AG04449 (cell line): ENCODE measurements at places on chromosomes 7 and 10.

- DNase-seq: no peak
Observed at GRCh38 chr7:139108266-139109187, 993 bp downstream of the ZC3HAV1 start.

DNA sequence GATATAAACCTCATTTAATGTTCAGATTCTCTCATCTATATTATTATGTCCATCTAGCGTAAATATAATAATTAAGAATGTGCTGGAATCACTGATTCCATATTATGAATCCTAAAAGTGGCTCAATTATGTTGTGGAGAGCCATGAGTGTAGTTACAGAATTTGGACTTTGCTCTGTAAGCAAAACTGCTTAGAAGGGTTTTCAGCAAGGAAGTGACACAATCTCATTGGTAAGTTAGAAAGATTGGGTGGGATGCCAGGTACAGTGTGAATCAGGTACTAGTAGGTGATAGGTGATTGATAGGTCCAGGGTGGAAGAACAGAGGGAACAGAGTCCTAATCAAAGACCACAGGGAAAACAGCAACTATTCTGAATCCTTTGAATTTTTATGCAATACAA lies 74.9 kb upstream of the ABLIM1 start:
- no peak for DNase-seq

- no peak for DNase-seq
Observed at GRCh38 chr10:55897490-55897921, 463.6 kb downstream of the ZWINT start.

GRCh38 chr7:106657085-106657991 lies 3.6 kb downstream of the CCDC71L start:
- no peak for DNase-seq

- no peak for DNase-seq
Observed at GRCh38 chr7:142956951-142957623, 5.1 kb downstream of the KEL start.

DNA sequence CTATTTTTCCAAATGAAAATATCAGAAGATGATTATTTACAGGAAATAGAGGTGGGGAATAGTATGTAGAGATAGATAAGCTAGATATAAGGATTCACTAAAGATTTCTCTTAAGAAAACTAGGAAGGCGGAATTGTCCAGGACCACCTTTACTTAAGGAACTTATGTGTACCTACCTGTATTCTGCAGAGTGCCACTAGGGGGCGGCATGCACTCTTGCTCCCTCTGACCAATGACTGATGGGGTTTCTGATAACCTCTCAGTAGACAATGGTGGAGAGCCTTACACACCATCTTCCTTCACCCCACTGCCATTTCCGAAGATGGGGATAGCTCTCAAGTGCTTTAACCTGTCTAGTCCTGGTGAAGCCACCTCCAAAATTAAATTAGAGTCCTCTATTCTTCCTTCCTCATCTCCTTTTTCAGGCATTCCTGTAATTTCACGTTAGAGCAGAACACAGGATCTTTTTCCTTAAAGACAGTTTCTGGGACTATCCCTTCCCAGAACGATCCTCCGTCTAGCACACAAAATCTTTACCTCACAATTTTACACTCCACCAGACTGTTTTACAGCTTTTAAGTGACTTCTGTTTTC lies 453.1 kb downstream of the SORCS1 start:
- DNase-seq: no peak

DNA sequence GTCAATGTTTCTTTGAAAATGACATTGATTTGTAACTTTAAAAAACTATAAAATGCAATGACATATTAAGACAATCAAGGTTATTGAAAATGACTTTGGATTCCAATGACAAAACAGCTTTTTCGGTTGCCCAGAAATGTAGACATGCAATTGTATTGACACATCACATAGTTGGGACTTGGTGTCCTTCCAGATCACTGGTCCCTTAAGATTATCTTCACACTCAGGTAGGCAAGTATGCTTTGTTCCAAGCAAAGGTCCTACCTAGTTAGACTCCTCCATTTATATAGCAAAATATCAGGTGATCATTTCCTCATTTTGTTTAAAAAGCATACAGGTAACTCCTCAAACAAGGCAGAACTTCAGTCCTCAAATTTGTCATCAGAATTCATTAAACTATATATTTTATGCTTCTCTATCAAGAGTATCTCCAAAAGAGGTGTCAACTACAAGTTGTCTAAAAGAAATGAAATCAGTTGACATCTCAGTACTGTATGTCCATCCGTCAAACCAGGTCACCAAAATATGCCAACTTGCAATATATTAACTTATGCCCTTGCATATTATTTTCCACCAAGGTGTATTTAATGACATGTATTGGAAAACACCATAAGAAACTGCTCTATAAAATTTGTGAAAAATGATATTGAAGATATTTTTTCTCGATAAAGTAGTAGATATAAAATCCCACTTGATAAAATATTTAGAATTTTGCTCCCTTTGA lies 64.6 kb downstream of the TSPAN12 start:
- DNase-seq: no peak

DNA sequence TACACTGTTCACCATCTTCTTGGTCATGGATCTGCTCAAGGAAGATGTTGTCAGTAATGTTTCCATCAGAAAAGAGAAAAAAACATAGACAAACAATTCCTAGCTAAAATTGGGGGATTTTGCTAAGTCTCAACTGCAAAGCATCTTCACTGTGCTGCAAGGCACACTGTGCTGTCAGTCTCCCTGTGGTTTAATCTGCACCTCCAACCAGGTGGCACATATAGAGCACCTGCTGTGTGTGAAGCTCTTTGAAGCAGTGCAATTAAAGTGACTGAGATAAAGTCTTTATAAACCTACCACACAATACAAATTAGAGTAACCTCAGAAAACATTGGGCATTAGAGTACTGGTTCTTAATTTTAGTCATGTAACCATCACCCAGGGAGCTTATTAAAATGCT lies 6.3 kb downstream of the NRAP start:
- DNase-seq: no peak

GRCh38 chr7:131578602-131579001 lies 22.2 kb upstream of the PODXL start:
- DNase-seq: no peak

- DNase-seq: no peak
Observed at GRCh38 chr7:72540106-72540611, 128.0 kb upstream of the CALN1 start.

GRCh38 chr10:56991591-56992069 lies 630.6 kb upstream of the ZWINT start:
- no peak for DNase-seq

DNA sequence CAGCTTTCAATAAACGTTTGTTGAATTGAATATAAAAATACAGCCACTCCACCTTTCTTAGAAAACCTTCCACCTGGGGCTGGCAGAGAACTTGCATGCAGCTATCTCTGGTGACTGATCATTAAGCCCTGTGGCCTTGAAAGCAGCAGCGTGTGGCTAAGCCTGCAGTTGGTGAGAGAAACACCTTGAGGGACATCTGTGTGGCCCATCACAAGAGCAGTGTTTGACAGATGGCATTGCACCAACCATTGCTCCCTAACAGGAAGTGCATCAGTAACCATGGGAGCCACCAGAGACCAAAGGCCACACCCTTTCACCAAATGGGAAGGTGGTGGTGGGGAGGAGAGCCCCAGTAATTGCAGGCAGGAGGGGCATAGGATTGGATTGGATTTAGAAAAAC lies 22.4 kb downstream of the RHOBTB1 start:
- no peak for DNase-seq

GRCh38 chr7:47441796-47442604 lies 139.9 kb downstream of the TNS3 start:
- no peak for DNase-seq

GRCh38 chr7:100951172-100951571 lies 1.8 kb downstream of the MUC3A start:
- no peak for DNase-seq

GRCh38 chr7:31553661-31554081 lies 39.8 kb downstream of the ITPRID1 start:
- no peak for DNase-seq

GRCh38 chr10:725786-726185 lies 36.3 kb upstream of the DIP2C start:
- no peak for DNase-seq

DNA sequence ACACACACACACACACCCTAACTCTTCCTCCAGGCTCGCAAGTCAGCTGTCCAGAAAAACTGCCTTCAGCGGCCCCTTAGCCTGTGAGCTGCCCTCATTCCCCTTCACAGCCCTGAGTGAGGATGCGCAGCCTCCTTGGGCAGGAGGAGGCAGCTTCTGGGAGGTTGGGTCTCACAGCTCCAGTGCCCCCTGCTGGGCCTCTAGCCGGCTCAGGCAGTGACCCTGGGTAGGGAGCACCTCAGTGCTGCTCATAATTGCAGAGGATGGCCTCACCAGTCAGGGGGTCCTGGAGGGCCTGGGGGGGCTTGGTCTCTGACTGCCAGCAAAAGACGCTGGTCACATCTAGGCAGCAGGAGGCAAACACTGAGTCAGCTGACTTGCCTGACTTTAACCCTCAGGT lies 43.7 kb downstream of the ZNF273 start:
- DNase-seq: no peak

DNA sequence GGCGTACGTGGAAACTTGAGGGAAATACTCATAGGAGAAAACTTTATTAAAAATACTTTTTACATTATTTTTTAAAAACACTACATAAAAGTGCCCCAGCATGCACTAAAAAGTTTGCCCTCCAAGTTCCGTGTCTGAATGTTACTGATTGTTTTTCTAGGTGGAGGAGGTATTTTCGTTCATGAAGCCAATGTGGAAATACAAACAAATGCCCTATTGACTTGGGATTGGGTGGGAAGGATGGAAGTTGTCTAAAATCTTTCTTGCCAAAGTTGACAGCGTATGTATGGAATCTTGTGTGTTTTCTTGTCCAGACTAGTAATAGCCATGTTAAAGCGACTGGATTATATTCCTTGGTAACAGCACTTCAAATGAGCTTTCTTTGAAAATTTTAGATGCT lies 1.2 kb downstream of the PROSER2 start:
- DNase-seq: no peak

DNA sequence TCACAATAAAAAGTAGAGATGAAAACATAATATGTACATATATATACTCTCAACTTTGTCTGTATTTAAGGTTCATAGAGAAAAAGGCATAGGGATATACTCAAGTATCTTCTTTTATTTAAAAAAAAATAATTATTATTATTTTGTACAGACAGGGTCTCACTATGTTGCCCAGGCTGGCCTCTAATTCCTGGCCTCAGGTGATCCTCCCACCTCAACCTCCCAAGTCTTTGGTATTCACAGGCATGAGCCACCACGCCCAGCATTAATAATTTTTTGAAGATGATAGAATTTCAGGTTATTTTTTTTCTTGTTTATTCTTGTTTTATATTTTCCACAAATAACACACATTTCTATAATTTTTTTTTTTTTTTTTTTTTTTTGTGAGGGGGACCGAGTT lies 113.8 kb downstream of the PLXNA4 start:
- DNase-seq: no peak

DNA sequence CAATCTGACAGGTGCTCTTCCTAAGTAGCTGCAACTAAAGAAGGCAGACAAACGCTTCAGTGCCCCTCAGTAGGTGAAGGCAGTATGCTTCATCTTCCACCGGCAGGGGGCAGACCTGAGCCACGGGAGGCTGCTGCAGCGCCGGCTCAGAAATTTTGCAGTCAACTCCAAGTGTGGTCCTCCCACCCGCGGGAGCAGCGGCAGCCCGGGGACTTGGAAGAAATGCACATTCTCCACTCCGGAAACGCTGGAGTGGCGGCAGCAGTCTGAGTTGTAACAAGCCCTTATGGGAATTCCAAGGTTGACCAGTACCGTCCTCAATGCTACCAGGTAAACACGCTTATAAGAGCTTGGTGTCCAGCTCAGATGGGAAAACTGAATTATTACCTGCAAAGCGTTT lies 3.4 kb downstream of the IGFBP3 start:
- no peak for DNase-seq
